Transverse colon (tissue), 4 donors: ENCODE measurements at places on chromosomes 7 and 10. TPM values are rescaled to one million over a fixed set of nuclear protein-coding genes. Genes with fewer than 3 reads are reported as not detected.

- DNase-seq, result no peak
Observed at GRCh38 chr7:108499566-108499965, 26.4 kb downstream of the PNPLA8 start.

DNA sequence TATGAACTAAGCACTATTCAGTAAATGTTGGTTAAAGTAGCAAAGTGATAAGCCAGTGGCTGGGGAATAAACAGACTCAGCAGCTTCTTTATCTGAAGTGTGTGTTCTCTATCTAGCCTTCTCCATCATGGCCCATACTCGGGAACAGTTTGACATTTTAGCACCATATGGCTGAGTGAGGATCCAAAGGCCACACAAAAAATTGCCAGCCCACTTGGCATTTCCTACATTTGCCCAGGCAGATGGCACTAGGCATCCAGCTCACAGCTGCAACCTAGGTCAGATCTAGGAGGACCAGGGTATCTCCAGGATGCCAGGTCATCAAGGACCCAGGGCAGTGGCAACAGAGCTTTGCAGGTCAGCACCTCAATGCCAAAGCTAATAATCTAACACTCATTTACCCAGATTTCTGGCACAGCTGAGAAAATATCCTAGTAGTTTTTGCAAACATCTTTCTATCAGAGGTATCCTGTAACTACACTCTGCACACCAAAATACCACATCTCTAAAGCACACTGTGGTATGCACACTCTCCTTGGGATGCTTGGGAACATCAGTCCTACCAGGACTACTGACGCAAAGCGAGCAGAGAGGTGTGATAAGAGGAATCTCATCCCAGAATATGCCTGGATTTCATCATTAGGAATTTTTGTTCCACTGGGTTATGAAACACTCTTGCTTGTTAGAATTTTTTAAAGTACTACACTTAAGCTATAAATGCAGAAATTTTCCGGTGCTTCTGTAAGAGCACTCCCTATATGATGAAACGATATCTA is 61.7 kb downstream of the DOCK4 start:
- no peak for DNase-seq

GRCh38 chr7:41942468-41943093 is 239.7 kb upstream of the INHBA start:
- DNase-seq, result peak; percentile 72

DNA sequence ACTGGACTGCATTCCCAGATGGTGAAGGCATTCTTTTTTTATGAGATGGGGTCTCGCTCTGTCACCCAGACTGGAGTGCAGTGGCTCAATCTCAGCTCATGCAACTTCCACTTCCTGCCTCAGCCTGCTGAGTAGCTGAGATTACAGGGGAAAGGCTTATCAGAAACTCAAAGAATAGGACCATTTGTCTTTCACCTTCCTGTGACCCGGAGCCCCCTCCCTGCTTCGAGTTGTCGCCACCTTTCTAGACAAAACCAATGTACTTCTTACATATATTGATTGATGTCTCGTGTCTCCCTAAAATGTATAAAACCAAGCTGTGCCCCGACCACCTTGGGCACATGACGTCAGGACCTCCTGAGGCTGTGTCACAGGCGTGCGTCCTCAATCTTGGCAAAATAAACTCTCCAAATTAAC is 1.8 kb upstream of the METTL27 start:
- DNase-seq, result no peak

DNA sequence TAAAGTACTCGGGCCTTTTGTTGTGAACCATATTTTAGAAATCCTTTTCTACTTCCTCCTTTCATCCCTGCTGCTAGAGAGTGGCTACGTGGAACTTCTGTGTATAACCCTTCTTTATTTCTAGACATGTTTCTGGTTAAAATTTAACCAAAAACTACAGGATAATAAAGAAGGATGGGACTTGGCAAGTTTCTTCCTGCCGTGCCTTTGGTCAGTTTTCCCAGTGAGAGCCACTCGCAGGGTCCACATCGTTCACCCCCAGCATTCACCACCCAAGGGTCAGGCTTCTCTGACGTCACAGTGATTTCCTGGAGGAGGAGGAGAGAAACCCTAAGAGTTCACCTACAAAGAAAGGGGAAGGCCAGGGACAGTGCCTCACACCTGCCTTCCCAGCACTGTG is 45.4 kb downstream of the NKX6-2 start:
- peak; percentile 31 for DNase-seq

DNA sequence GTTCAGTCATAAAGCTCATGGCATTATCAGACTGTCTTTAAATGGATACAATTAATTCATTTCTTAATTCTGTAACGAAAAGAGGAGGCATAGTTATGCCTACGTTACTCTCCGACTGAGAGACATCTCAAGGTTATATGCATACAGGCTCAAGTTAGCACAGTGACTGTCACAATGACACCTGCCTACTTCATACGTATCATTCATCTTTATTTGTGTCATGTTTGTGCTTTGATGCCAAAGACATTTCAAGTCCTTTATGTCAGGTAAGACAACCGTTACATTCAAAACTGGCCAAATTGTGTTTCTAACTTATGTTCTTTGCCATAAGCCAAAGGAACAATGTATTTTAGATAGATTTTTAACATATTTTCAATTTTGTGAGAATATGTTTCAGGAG is 328.8 kb upstream of the NRG3 start:
- DNase-seq, result no peak

DNA sequence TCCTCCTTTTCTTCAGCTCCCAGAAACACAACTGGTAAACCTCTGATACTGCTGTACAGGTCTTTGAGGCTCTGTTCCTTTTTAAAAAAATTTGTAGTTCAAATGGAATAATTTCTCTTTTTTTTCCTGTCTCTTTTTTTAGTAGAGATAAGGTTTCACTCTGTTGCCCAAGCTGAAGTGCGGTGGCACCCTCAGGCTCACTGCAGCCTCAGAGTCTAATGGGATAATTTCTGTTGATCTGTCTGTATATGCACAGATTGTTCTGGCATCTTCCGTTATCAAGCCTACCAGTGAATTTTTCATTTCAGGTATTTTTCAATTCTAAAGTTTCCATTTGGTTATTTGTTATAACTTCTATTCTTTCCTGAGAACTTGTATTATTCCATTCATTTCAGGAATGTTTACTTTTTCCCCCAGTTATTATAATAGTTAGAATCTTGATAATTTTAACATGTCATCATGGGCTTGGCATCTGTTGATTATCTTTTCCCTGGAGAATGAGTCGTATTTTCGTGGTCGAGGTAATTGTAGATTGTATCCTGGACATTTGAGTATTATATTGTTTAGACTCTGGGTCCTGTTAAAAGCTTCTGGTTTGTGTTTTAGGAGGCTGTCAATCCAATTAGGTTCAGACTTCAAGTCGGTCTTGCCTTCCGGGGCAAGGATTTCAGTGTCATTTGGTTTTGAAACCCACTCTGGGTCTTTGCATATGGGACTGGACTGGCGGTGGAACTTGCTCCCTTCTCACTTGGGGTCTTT is 24.5 kb downstream of the CRCP start:
- no peak for DNase-seq

Gene UPK3B
- not detected for total RNA-seq

DNA sequence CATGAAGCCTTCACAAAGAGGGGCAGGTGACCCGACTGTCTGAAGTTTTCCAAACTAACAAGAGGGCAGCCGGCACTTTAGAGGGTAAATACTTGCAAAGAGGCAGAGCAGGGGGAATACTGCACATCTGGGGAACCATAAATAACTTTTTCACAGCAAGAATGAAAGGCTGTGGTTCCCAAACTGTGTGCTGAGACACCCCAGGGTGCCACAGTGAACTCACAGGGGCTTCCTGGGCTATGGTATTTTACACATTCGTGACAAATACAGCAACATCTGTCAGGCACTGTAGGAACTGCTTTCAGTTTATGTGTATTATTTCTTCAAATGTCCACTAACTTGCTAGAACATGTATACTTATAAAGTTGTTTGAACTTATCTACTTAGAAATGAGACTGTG is 67.2 kb downstream of the TBXAS1 start:
- DNase-seq, result no peak

Gene OTUD1
- 17.2 TPM for total RNA-seq

Gene SPDYE1
- not detected for total RNA-seq

Gene NPFFR1
- not detected for total RNA-seq

- DNase-seq, result peak; percentile 15
Observed at GRCh38 chr10:89664203-89664602, 19.2 kb upstream of the PANK1 start.

Gene SPDYE2
- not detected for total RNA-seq

Gene SPOCK2
- total RNA-seq, result 24.7 TPM

DNA sequence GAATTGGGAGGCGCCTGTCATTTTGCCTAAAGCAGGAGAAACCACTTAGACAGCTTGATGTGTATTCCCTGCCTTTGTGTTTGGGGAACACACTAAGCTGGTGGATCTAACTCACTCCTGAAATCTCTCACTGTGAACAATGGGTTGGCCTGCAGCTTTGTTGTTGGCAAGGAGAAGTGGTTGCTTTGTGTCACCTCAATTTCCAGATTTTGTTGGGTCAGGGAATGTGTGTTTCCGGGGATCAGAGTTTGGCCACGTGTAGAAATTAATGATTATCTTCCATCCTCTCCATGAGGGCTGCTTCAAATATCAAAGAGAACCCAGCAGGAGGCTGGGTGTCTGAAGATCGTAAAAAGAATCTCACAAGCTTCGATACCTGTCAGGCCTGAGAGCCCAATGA is 27.8 kb downstream of the A1CF start:
- no peak for DNase-seq

GRCh38 chr10:94315975-94316464 is 46.7 kb downstream of the NOC3L start:
- no peak for DNase-seq

Gene SORCS1
- total RNA-seq, result 2.7 TPM

- DNase-seq, result no peak
Observed at GRCh38 chr7:16411391-16411790, 9.9 kb downstream of the CRPPA start.

DNA sequence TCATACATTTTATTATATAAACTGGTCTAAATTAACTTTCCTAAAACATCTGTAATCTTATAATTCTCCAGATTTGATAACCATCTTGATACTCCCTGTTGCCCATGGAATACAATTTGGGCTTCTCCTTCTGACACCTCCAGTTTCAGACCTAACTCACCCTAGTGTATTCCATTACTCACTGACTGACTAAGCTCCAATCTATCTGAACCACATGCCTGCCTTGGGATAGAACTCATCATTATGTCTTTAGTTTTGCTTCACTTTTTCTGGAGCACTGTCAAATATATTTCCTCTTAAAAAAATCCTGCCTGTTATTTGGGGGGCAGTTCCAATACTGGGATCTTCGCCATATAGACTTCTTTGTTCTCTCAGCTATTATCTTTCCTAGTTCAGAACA is 4.9 kb upstream of the FOXP2 start:
- DNase-seq, result no peak
